Non-pigmented ciliary epithelial cell (primary cell): ENCODE measurements at places on chromosomes 12 and 14.

DNA sequence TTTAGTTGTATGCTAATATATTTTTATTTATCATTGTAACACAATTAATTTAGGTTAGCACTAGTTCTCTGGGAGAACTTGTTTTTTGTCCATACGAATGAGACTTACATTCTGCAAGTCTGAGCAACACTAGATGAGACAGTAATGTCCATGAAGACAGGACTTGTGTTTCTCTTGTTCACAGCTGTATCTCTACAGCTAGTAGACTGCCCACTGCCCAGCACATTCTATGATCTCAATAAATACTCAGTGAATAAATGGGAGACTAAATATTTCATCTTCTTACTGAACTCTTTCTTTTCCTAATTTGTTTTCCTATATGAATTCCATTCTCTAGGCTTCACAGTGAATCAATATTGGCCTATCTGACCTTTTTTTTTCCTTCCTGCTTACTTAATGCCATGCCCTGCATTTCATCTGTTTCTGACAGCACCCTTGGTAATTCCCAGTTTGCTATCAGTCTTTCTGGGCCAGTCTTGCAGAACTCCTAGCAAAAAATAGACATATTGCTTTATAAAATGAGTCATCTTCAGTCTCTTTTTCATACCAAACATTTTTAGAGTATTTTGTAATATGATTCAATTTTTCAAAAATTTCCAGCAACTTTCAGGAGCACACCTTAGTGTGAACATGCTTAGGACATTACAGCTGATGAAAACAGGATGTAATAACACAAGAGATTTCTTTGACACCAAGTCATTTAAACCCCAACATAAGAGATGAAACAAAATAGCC lies 185.5 kb upstream of the ATP2B1 start:
- DNase-seq, result no peak

DNA sequence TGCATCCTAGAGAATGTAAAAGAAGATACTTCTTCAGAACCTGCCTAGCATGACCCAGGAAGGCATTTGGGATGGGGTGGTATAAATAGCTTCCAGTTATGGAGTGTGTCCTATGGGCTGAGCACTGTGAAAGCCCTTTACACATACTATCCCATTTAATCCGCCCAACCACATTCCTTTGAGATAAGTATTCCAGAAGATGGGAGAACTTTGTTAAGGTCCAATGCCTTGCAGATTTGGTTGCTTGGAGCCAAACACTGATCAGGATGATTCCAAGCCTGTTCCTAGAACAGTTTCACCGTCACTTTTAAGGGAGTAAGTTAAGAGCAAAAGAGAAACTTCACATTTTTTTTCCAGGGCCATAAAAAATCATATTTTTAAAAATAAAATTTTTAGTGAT lies 82.5 kb upstream of the CLMN start:
- DNase-seq, result no peak

GRCh38 chr12:1474041-1474573 lies 120.3 kb downstream of the FBXL14 start:
- DNase-seq, result peak; percentile 97

- no peak for DNase-seq
Measured at GRCh38 chr14:80136358-80136757, 74.9 kb downstream of the DIO2 start.

DNA sequence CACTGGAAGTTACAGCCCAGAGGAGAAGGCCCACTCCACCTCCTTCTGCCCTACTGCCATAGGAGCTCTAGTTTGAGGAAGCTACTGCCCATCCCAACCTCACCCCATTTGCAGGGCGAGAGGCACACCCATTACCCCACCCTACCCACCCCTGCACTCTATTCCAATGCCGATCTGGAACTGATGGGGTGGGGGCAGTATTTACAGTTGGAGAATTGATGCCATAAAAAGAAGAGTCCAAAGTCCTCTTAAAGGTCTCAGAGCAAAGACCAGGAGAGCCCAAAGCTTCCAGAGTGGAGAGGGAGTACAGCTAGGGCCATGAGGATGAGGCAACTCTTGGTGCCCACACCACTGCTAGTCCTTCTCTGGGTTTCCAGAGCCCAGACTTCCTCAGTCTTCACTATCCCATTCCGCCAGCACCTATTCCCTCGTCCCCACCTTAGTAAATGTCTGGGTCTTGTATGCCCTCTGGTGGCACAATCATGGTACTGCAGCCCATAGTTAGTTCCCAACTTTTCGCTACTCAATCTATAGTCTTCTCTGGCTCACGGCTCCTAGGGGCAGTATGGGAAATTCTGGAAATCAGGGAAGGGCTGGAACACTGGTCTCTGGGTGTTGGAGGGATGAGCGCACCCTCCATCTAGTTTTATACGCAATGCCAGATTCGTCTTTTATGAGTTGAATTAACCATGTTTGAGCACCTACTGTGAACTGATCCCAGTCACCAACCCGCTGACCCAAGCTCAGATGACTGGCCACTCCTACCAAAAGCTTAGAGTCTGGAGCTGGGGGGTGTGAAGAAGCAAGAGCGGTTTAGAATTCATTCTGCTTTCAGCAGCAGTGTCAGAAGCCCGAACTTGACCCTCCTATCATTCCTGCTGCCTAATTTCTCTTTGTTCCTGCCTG lies 6.9 kb upstream of the ADCY6 start:
- DNase-seq, result no peak

- no peak for DNase-seq
Measured at GRCh38 chr12:87866578-87867292, 162.5 kb downstream of the C12orf50 start.

DNA sequence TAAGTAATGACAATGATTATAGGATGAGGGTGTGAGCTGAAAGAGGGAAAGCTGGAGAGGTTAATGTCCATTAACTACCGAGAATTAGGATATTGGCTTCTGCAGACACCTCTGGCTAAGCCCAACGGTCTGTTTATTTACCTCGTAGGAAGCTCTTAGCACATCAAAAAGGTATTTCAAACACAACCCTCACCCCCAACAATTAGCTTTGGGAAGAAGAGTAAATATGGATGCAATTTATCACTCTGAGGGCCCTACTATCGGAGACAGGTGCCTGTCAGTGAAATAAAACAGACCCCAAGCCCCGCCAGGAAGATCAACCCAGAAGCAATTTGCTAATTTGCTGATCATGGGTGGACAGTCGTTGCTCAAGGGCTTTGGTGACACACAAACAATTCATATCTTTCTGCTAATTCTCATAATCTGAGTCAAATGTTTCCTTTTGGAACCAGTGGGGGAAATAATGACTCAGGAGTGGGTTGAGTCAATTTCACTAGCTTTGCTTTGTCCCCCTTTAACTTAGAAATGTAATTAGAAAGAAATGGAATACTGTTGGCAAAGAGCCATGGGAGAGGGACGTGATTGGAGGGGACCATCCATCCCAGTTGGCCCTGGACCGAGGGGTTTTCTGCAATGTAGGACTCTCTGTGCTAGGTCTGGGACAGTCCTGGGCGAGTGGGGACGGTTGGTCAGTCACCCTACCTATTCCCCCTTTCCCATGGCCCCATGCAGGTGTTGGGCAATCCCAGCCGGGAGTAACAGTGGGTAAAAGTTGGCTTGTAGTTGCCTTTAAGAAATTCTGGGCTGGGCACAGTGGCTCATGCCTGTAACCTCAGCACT lies 99.1 kb upstream of the MED13L start:
- peak; percentile 52 for DNase-seq

DNA sequence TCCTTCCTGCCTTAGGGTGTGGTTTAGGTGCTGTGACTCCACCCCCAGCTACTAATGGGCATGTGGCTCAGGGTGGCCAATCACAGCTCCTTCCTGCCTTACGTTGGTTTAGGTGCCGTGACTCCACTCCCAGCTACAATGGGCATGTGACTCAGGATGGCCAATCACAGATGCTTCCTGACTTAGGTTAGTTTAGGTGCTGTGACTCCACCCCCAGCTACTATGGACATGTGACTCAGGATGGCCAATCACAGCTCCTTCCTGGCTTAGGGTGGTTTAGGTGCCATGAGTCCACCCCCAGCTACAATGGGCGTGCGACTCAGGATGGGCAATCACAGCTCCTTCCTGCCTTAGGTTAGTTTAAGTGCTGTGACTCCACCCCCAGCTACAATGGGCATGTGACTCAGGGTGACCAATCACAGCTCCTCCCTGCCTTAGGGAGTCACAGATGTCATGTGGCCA lies 163.9 kb downstream of the TBX5 start:
- DNase-seq, result no peak

DNA sequence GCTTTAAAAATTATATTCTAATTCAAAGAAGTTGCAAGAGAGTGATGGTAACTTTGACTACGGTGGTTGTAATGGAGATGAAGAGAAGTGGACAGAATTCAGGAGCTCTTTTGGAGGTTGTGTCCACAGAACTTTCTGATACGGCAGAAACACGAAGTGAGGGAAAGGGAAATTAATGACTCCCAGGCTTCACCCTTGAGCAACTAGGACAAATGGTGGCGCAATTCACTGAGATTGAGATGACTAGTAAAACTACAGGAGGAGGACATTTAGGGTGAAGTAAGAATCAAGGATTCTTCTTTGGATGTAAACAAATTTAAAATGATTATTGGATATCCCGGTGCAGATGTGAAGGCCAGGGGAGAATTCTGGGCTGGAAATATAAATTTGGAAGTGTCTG lies 212.6 kb downstream of the PTPRO start:
- no peak for DNase-seq

DNA sequence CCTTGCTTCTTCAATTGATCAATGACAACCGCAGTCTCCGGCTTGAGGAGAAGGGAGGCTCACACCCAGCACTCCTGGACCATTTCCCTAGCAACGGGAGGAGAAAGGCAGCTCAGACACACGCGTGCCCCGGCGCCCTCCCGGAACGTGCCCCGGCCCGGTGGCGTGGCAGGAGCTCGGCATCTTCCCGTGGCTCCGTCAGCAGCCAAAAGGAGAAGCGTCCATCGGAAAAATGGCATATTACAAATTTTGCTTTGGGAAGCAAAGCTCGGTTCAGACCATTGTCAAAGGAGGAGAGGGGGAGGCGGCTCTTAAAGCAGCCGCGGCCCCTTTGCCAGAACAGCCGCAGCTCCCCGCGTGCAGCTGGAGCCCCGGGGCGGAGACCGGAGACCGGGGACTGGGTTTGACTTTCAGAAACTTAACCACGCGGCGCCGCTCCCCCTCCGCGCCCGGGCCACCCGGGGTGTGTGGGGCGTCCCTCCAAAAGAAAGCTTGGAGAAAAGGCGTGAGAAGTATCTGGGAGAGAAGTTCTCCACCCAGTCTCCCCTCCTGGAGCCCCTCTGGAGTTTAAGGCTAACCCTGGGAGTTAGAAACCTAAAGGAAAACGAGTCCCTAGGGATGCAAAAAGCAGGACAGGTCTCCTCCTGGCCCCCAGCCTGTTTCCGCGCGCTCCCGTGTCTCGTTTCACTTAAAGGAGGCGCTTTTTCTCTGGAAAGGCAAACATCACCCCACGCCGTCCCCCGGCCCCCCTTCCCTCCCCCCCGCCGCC lies 545 bp downstream of the PPFIA2 start:
- DNase-seq, result no peak

GRCh38 chr14:95025218-95025617 lies 132.1 kb downstream of the DICER1 start:
- no peak for DNase-seq

DNA sequence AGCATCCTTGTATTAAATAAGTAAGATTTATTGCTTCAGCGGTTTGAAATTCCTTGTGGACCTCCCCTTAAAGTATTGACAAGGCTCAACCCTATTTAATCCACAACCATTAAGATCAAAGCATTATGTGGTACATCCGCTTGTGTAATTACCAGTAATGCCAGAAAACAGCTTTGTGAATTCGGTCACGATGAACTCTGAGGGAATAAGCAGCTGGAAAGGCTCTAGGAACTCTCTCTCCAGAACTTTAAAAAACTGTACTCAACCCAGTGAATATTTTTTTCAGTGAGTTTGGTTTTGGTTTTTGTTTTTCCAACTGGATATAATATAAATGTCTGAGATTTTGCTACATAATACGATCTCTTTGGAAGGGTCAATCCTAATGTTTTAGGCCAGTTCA lies 49.3 kb upstream of the DIO2 start:
- no peak for DNase-seq

- no peak for DNase-seq
Measured at GRCh38 chr12:80504389-80505163, 60.5 kb downstream of the PTPRQ start.

DNA sequence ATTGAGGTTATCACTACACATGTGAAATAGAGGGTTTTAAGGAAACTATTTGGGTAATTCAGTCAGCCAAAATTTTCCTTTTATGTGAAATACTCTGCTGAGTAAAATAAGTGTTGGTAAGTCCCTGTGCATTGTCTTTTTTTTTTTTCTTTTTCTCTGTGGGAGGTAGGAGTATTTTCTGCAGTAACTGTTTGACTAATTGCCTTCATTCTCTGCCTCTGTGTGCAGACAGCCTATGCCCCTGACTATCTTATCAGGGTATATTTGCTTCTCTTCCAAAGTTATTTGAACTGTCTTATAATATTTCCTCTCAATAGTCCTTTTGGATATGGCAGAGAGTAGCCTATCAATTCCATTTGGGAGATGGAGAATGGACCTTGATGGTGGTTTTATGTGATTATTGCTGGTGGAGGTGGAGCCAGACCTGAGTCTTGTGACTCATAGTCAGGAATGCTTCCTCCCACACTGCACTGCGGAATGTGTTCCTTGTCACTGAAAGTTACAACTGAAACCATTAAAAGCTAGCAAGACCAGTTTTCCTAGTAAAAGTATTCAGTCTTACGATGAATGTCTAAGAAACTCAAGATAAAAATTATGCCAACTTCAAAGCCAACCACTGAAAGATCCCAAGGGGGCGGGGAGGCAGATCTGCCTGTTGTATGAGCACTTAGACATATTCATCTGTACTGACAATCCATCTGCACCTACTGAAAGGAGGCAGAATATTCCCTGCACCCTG lies 40.9 kb upstream of the STXBP6 start:
- DNase-seq, result peak; percentile 58

GRCh38 chr12:45130881-45131281 lies 80.0 kb upstream of the DBX2 start:
- peak; percentile 28 for DNase-seq

DNA sequence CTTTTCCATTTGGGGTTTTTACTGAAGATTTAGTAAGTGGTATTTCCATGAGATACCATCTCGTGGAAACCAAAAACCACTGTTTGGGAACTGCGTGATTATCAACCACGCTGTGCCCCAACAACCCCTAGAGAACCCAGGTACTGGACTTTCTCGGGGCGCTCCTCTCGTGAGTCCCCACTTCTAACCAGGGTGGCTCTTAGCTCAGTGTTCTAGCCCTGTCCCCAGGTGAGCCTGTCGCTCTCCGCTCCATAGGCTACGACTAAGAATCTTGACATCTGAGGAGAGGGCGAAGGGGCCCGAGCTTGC lies 686 bp downstream of the MCRS1 start:
- no peak for DNase-seq

GRCh38 chr14:101491841-101492240 lies 69.5 kb upstream of the DIO3 start:
- DNase-seq, result no peak

- no peak for DNase-seq
Measured at GRCh38 chr12:82857911-82858533, 171.3 kb downstream of the TMTC2 start.

GRCh38 chr12:1865284-1865866 lies 45.0 kb downstream of the LRTM2 start:
- no peak for DNase-seq
